ENCODE measurements at places on chromosomes 12 and 14. TPM values are rescaled to one million over a fixed set of nuclear protein-coding genes. Genes with fewer than 3 reads are reported as not detected.

- DNase-seq = no peak
- H3K27ac ChIP-seq = no peak overlapping the region
- no peaks in the 10 kb centered on the region for H3K4me1 ChIP-seq
- no peaks in the 10 kb centered on the region for H3K27me3 ChIP-seq
- H3K36me3 ChIP-seq = no peaks in the 10 kb centered on the region
These were observed 94.2 kb upstream of the FGD4 start for GRCh38 chr12:32305163-32305562.

DNA sequence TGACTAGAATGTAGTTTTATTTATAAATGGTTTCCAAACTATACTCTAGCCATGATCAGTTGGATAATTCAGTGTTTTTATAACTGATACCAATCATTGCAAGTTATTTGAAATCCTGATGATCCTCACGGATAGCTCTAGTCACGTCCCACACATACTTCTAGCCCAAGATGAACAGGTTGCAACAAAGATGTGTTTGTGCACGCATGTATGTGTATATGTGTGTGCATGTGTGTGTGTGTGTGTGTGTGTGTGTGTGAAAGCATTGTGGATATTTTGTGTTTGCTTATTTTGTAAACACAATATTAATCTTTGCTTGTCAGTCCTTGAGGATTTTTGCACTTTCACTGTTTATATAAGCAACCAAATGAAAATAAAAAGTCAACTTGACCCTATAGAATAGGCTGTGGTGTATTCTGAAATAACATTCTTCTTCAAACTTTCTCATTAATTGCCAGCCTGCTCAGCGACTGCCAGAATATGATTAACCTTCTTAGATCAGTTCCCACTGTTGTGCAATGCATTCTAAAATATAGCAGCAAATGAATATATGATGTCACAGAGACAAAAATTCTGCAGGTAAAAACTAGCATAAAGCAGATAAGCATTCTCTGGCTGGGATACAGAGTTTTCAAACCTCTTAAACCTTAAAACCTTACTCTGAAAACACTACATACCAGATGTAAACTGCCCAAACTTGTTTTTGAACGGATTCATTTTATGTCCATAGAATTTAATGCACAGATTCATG is 48.8 kb upstream of the HIF1A start:
- no peaks in the 10 kb centered on the region for H3K4me1 ChIP-seq
- no peak overlapping the region for H3K27ac ChIP-seq
- no peaks in the 10 kb centered on the region for H3K36me3 ChIP-seq
- no peak overlapping the region for H3K4me3 ChIP-seq
- H3K27me3 ChIP-seq = no peaks in the 10 kb centered on the region

The TSPAN8 gene
- total RNA-seq = 529 TPM

DNA sequence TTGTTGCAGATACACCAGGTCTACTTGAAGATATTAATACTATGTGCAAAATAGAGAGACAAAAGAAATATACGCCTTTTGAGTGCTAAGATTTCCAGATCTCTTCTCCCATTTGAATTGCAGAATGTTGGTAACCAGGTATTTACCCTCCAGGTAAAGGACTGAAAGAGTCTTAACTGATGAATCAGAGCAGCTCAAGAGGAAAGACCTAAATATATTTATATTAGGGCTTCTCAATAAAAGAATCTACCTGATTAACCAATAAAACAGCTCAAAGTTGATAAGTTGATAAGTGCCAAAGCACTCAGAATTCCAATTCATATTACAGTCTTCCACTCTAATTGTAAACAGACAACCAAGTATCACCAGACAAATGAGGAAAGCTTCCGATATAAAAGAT is 59.2 kb downstream of the ZNF641 start:
- no peaks in the 10 kb centered on the region for H3K27me3 ChIP-seq
- no peak overlapping the region for H3K4me3 ChIP-seq
- no peak for DNase-seq
- H3K36me3 ChIP-seq = no peaks in the 10 kb centered on the region

The KLHL33 gene
- total RNA-seq = not detected

The SLCO1B3 gene
- not detected for total RNA-seq

DNA sequence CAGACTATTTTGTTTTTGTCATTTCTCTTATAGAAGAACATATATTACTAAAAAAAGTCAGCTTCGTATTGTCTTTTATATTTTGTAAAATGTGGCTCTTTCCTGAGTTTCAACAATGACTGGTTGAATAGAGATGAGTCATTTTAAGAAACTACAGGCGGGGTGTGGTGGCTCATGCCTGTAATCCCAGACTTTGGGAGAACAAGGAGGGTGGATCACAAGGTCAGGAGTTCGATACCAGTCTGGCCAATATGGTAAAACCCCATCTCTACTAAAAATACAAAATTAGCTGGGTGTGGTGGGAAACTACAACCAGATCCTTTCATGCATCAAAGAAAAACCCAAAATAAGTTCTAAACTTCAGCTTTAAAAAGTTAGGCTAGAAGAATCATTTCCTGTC is 28.8 kb downstream of the HECTD4 start:
- no peaks in the 10 kb centered on the region for H3K4me1 ChIP-seq
- no peak overlapping the region for H3K27ac ChIP-seq
- no peak for DNase-seq
- no peaks in the 10 kb centered on the region for H3K36me3 ChIP-seq
- H3K4me3 ChIP-seq = no peak overlapping the region

GRCh38 chr12:97745406-97746101 is 282.9 kb downstream of the RMST start:
- H3K36me3 ChIP-seq = no peaks in the 10 kb centered on the region
- no peaks in the 10 kb centered on the region for H3K4me1 ChIP-seq
- no peak for DNase-seq
- no peak overlapping the region for H3K27ac ChIP-seq
- no peak overlapping the region for H3K4me3 ChIP-seq

The POTEM gene
- not detected for total RNA-seq

DNA sequence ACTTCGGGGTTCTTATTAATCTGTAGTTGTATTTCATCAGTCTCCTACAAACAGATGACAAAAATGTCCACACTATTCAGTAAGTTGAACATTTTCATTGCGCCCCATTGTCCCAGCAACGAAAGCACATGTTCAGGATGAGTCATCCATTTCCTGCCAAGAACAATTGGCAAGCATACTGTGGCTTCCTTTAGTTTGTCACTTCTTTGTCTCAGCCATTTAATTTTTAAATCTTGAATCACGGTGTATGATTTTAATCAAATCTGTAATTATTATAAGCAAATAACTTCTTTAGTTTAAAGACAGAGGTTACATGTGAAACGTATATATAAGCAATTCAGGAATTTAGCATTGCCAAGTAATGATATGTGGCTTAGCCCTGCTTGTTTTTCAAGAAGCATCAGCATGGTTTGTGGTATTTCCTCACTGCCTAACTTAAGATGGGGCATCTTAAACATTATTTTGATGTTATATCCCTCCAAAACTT is 211.3 kb upstream of the KRR1 start:
- no peaks in the 10 kb centered on the region for H3K27me3 ChIP-seq
- peaks cover 26% of the 10 kb centered on the region for H3K4me1 ChIP-seq
- no peaks in the 10 kb centered on the region for H3K36me3 ChIP-seq
- DNase-seq = no peak
- H3K4me3 ChIP-seq = no peak overlapping the region

GRCh38 chr14:60637479-60638315 is 11.6 kb downstream of the SIX1 start:
- peak overlapping the region; percentile 30 for H3K4me3 ChIP-seq
- DNase-seq = no peak
- peaks cover 6% of the 10 kb centered on the region for H3K4me1 ChIP-seq
- H3K27me3 ChIP-seq = no peaks in the 10 kb centered on the region

The RPL10L gene
- total RNA-seq = 5.7 TPM

The MTHFD1 gene
- 27.3 TPM for total RNA-seq

DNA sequence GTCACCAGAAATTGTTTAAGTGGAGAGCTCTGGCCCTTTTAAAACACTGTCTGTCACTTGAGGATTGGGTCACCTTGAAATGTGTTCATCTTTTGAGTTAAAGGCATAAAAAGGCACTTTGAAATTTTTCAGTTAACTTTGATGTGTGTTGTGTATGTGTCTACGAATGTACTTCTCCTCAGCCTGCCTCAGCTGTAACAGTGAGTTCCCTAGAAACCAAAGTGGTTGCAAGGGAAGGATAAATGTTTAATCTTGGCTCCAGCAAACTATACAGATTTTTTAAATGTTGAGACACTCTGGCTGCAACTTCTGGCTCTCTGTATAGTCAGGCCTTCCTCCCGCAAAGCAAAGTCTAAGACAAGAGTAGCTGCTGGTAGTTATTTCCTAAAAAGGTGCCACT is 8.3 kb downstream of the DERA start:
- H3K4me3 ChIP-seq = no peak overlapping the region
- no peak overlapping the region for H3K27ac ChIP-seq
- no peaks in the 10 kb centered on the region for H3K27me3 ChIP-seq
- H3K4me1 ChIP-seq = no peaks in the 10 kb centered on the region
- DNase-seq = no peak

GRCh38 chr12:25241167-25242020 is 9.3 kb downstream of the KRAS start:
- DNase-seq = no peak
- no peaks in the 10 kb centered on the region for H3K4me1 ChIP-seq

GRCh38 chr12:130147875-130148596 is 14.2 kb upstream of the FZD10 start:
- no peaks in the 10 kb centered on the region for H3K27me3 ChIP-seq
- no peaks in the 10 kb centered on the region for H3K4me1 ChIP-seq
- DNase-seq = no peak

GRCh38 chr14:100791995-100792394 is 33.9 kb upstream of the MEG3 start:
- no peaks in the 10 kb centered on the region for H3K36me3 ChIP-seq
- no peak overlapping the region for H3K27ac ChIP-seq
- no peak overlapping the region for H3K4me3 ChIP-seq
- H3K27me3 ChIP-seq = no peaks in the 10 kb centered on the region

The FAM222A gene
- total RNA-seq = 8.1 TPM

DNA sequence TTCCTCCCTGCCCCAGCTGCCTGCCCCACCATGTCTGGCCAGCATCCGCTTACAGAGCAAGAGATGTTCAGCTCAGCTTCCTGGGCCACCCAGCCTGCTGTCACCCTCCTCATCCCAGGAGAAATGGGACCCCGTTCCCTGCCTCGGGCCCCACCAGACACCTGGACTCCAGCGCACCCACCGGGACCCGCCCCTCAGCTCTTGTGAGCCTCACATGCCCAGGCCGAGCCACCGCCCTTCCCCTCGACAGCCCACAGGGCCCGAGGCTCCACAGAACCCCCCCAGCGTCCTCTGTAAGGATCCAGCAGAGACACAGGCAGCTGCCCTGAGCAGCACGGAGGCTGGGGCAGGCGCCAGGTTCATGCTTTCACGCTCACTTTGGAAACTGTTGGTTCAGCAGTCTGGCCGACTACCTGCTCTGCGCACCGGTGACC is 18.4 kb upstream of the C14orf180 start:
- H3K4me1 ChIP-seq = no peaks in the 10 kb centered on the region
- no peaks in the 10 kb centered on the region for H3K36me3 ChIP-seq
- H3K27ac ChIP-seq = no peak overlapping the region
- DNase-seq = no peak

- no peaks in the 10 kb centered on the region for H3K4me1 ChIP-seq
- H3K36me3 ChIP-seq = peaks cover 7% of the 10 kb centered on the region
- DNase-seq = no peak
- H3K27me3 ChIP-seq = no peaks in the 10 kb centered on the region
- H3K4me3 ChIP-seq = peak overlapping the region; percentile 16
- H3K27ac ChIP-seq = no peak overlapping the region
These were observed 50.9 kb downstream of the TRAF3 start for GRCh38 chr14:102828151-102828550.

DNA sequence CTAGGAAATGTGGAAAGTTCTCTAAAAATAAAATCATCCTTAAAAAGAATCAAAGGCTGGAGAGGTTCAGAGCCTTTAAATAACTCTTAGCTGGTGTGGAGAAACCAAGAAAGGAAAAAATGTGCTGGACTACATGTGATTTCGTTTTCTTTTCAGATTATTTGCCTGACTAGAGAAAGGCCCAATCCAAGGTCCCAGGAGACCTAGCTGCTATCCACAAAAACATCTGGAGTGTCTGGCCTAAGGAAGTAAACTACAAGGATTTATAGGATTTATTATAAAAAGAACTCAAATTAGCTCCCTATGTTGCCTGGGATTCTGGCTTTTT is 774 bp upstream of the TMEM30B start:
- H3K4me3 ChIP-seq = no peak overlapping the region
- H3K36me3 ChIP-seq = no peaks in the 10 kb centered on the region
- no peaks in the 10 kb centered on the region for H3K27me3 ChIP-seq
- H3K27ac ChIP-seq = peak overlapping the region; percentile 100

GRCh38 chr14:64779472-64779871 is 75.2 kb downstream of the PLEKHG3 start:
- no peaks in the 10 kb centered on the region for H3K4me1 ChIP-seq
- no peak for DNase-seq

GRCh38 chr12:127542931-127543330 is 724.0 kb upstream of the TMEM132C start:
- H3K4me3 ChIP-seq = no peak overlapping the region
- no peak for DNase-seq

- no peak within 1 kb of the TSS for H3K4me3 ChIP-seq
- no peak for DNase-seq
- H3K4me1 ChIP-seq = no peaks in the 10 kb centered on the region
- H3K36me3 ChIP-seq = no peaks in the 10 kb centered on the region
- H3K27ac ChIP-seq = no peak within 1 kb of the TSS
These were observed at the start of gene OTX2 for GRCh38 chr14:56810147-56810719. OTX2 (minus strand) TSS chr14:56810479; CDS start chr14:56805456, 5,023 bp downstream.

DNA sequence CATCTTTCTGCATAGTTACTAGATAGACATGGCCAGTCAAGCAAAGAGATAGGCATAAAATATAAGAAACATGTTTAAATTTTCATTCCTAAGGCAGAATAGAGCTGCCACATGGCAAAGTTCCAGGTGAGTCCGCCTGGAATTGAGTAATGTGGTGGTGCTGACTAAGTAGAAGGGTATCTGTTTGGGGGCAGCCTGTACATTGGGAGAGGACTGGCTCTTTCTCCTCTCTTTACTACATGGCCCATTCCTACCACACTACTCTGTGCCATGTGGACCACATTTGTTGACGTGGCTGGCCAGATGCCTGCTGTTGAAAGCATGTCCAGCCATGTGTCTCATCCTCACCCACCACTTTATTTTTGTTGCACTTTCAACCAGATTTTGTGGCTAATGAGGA is 354.0 kb downstream of the ETNK1 start:
- H3K27me3 ChIP-seq = no peaks in the 10 kb centered on the region
- H3K4me3 ChIP-seq = no peak overlapping the region
- no peak overlapping the region for H3K27ac ChIP-seq
- H3K4me1 ChIP-seq = no peaks in the 10 kb centered on the region

GRCh38 chr14:76015191-76015590 is 29.6 kb downstream of the IFT43 start:
- no peaks in the 10 kb centered on the region for H3K4me1 ChIP-seq
- no peak overlapping the region for H3K27ac ChIP-seq
- no peak for DNase-seq
- H3K4me3 ChIP-seq = no peak overlapping the region
- H3K27me3 ChIP-seq = no peaks in the 10 kb centered on the region

- H3K27me3 ChIP-seq = no peaks in the 10 kb centered on the region
- no peak overlapping the region for H3K4me3 ChIP-seq
- no peaks in the 10 kb centered on the region for H3K36me3 ChIP-seq
- no peak for DNase-seq
These were observed 1122.7 kb upstream of the ATXN7L3B start for GRCh38 chr12:73414926-73415325.

Data from Peyer's patch (tissue), 4 donors.